Activated CD8-positive, alpha-beta memory T cell treated with anti-CD3 and anti-CD28 coated beads for 48 hours (primary cell): ENCODE measurements at places on chromosomes 16 and 17.

DNA sequence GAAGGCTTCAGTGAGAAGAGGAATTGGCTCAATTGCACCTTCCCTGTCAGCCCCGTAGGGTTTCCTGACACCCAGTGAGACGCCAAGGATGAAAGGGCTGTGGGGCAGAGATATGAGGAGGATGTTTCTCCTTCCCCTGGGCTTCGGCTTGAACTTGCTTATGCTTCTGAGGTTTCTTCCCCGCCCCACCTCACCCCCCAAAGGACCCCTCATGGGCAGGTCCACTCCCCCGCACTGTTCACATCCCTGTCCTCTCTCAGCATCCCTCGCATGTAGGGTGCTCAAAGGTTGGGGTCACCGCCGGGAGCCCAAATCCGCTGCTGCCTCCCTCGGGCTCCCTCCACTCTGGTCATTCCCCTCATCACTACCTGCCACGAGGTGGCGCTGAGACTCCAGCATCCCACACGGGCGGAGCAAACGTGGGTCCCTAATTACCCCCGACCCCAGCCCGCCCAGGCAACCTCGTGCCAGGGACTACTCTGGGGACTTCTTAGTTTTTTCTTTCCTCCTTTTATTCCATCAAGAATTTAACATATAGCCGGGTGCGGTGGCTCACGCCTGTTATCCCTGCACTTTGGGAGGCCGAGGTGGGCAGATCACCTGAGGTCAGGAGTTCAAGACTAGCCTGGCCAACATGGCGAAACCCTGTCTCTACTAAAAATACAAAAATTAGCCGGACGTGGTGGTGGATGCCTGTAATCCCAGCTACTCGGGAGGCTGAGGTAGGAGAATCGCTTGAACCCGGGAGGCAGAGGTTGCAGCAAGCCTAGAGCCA is 3.3 kb upstream of the TRARG1 start:
- peak; percentile 60 for DNase-seq

- no peak for DNase-seq
Observed at GRCh38 chr17:28402224-28402630, 3.8 kb downstream of the SLC46A1 start.

DNA sequence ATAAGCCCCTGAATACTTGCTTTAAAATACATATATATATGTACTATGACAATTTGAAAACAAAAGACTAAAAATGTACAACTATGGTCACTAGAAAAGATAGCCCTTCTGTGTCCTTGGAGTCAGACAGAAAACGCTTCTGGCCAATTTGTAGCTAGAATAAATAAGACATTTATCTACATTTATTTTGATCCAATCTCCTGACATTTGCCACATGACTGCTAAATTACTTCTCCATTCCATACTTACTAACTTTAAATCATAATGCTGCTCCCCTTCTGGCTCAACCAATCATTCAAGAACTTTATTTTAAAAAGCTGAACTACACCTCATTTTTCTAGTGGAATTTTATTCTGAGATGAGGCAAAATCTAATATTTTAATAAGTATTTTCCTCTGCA is 65.8 kb downstream of the CYTH1 start:
- DNase-seq, result no peak

- no peak for DNase-seq
Observed at GRCh38 chr17:77694391-77695363, 263.8 kb upstream of the TNRC6C start.

DNA sequence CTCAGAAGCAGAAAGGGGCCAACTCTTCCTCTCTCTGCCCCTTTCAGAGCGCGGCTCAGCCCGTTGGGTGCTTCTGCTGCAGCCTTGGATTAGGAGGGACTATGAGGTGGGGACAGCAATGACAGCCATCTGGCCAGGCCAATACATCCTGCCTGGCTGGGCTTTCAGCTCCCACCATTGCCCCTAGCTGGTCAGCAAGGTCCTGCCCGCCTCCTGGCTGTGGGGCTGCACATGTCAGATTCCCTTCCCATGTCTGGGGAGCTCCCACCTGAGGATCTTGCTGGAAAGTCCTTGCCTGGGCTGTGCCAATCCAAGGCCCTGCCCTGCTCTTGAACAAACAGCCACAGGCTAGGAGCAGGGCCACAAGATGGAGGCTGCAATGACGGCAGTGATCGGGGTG is 8.3 kb downstream of the TRIM65 start:
- DNase-seq, result no peak

GRCh38 chr16:11014136-11014535 is 69.8 kb downstream of the CLEC16A start:
- DNase-seq, result no peak

GRCh38 chr17:4116516-4116915 is 26.3 kb downstream of the ZZEF1 start:
- no peak for DNase-seq

DNA sequence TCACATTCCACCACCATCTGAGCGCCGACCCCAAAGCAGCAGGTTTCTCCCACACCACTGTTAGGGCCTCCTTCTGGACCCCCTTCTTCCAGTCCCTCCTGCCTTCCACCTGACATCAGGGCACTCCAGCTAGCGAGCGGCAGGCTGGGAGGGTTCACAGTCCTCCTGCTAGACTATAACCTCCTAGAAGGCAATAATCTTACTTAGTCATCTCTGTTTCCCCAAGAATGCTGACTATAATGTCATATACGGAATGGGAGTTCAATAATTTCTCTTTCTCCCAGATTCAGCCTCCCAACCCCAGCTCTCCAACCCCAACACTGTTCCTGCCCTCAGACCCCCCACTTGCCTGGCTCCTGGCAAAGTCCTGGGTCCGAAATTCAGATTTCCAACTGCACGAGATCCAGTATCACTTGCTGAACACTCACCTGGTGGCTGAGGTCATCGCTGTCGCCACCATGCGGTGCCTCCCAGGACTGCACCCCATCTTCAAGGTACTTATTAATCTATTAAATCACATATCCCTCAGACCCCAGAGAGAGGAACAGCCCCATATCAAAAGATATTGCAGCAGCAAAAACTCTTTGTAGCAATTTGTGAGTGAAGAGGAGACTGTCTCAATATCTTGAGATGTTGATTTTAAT is 5.6 kb downstream of the ALOX12 start:
- no peak for DNase-seq

DNA sequence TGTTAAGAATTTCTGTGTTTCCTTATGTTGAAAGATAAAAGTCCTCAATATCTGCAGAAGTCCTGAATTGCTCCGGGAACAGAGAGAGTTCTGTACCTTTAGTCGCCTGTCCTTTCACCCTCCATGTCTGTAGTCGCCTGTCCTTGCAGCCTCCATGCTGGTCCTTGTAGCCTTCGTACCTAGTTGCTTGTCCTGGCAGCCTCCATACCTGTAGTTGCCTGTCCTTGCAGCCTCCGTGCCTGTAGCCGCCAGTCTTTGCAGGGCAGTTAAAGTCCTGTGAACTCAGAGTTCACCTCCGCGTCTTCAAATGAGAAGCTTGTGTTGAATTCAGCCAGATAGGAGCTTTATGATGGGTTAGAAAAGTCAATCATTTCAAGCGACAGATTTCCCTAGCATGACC is 19.5 kb upstream of the ITGAX start:
- no peak for DNase-seq

DNA sequence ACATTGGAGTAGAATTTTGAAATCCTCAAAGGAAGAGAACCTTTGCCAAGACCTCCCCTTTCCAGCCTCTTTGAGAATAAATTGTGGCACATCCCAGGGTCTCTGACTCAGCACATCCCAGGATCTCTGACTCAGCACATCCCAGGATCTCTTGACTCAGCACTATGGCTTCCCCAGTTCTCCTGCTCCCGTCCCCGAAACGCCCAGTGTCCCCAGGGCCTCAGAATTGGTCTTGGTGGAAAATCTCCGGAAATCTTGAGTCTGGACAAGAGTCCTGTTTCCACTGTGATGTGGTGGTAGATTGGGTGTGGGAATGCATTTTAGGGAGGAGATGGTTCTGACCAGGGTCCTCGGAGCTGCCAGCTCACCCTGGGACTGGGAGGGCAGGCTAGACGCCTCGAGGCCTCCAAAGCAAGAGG is 19.2 kb downstream of the PLXDC1 start:
- no peak for DNase-seq

DNA sequence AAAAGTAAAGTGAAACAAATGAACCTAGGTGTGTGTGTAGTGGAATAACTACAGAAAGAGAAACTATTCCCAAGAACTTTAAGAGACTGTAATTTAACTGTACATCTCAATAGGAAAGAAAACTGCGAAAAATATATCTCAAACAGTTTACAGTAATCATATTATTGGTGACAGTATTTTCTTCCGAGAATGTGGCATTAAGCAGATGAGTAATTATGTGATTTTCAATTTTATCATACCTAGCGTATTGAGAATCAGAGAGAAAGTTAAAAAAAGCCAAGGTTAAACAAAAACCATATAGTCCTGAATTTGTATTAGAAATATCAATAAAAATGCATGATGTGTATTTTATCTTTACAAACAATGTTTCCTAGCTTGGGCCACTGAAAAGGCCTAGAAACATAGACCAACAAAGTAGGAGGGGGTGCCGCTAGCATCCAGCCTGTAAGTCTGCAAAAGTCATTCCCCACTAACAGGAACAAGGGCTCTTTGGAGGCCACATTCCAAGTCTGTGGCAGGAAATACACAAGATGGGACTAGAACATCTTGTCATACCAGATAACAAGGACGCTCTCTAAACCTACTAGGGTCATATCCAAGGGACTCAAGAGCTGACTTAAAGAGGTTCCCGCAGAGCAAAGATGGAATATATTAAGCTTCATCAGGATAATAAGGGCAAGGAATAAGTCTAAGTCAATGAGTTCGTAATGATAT is 20.5 kb downstream of the RNF157 start:
- DNase-seq, result no peak

DNA sequence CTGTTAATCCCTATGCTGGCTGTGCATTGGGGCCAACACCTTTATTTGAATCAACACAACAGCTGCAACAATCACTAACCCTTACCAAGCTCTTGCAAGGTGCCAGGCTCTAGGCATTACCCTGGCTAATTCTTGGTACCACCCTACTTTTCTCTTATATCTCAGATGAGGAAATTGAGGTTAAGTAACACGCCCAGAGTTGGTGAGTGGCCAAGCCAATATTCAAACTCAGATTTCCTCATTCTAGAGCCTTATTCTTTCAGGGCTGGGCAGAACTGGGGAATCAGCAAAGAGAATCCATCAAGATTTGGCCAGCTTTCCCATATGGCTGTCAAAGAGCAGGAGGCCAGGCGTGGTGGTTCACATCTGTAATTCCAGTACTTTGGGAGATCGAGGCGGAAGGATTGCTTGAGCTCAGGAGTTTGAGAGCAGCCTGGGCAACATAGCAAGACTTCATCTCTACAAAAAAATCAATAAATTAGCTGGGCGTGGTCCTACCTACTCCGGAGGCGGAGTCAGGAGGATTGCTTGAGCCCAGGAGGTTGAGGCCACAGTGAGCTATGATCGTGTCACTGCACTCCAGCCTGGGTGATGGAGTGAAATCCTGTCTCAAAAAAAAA is 23.7 kb downstream of the ARSG start:
- no peak for DNase-seq

DNA sequence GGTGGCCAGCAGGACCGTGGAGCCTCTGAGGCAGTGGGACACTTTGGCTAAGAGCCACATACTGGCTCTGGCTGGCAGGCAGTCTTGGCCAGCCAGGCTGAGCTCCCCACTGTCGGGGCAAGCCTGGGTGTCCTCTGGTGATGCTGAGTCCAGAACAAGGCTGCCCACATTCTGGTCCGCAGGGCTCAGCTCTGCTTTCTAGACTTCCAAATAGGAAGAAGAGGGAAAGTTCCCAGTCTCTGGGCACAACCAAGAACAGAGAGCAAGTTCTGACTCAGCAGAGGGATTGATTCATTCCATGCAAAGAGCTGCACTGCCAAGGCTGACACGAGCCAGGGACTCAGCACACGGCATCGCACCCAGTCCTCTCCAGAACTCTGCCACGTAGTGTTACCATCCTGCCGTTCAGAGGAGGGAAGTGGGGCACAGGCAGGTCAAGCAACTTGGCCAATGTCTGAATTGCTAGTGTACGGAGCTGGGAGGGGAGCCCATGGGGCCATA is 58.9 kb downstream of the NOS2 start:
- DNase-seq, result no peak

DNA sequence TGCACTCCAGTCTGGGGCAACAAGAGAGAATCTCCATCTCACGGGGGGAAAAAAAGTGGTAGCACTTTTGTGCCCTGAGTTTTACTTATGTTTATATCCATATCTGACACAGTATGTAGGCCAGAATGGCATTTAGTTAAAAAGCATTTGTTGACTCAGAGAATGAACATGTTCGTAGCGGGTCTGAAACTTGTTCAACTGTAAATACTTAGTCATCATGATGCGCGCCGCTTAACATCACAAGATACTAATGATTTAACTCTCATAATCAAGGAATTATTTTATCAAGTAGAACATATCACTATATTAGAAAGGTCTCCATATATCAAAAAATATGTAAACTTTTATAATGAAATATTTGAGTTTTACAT is 55.3 kb upstream of the ITGA2B start:
- no peak for DNase-seq

GRCh38 chr16:66670691-66671388 is 25.7 kb downstream of the CMTM4 start:
- DNase-seq, result no peak

GRCh38 chr17:55347341-55347740 is 74.3 kb downstream of the MMD start:
- DNase-seq, result no peak
